ENCODE measurements at places on chromosomes 7 and 10. TPM values are rescaled to one million over a fixed set of nuclear protein-coding genes. Genes with fewer than 3 reads are reported as not detected.
A peak's percentile ranks its signal among the peaks of the same experiment; 100 is the strongest.

DNA sequence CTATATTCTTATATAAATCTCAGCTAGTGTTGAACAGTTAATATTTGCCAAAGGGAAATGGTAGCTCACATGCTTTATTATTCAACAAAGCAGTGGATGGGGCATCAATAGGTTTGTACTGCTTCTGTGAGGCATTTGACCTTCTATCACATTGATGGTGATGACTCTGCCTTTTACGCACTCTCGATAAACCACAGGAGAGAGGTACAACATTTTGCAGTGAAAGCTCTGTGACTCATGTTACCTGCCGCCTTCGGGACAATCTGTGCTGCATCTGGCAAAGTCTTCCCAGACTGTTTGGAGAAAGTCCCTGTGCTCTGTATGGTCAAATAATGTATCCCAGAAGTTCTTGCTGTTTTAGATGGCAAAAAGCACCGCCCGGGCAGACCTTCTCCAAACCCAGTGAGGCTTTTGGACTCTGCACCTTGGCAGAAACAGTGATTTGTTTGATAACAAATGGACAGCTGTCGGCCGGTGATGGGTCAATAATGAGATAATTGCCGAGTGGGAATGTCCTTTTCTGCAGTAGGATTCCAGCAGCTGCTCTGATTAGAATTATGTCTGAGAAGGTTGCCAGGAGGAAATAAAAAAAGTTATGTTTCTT lies 61.0 kb downstream of the PLPP4 start:
- DNase-seq = no peak

- DNase-seq = no peak
Observed at GRCh38 chr10:49768329-49768728, 6.2 kb upstream of the OGDHL start.

GRCh38 chr7:30989824-30990672 lies 26.3 kb downstream of the GHRHR start:
- no peak for DNase-seq

Gene AS3MT
- 1.4 TPM for total RNA-seq

Gene NT5C2
- total RNA-seq = 121 TPM

- no peak for DNase-seq
Observed at GRCh38 chr7:95777269-95777668, 4.9 kb downstream of the DYNC1I1 start.

DNA sequence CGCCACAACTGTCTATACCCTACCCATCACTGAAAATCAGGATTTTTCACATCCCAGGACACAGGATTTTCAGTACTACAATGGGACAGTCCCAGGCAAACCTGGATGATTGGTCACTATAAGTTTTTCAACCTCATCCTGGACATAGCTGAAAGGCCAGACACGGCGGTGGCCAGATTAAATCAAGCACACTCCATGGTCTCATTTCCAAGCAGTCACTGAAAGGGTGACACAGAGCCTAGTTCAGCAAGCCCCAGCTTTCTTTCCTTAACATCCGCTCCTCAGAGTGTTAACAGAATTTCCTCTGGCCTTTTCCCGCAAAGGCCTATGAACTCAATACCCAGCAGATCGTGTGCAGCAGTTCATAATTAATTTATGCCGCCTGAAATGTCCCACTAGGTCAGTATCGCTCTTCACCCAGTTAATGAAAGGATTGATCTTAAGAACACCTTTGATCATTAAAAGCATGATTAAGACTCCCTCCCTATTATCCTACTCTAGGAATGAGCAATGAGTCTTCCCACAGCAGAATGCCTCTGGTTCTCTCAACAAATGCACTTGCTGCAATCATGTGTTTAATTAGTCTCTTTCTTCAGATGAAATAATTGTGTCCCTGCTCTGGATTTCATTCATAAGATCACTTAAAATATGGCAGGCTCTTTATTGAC lies 104.0 kb upstream of the NANOS1 start:
- no peak for DNase-seq

- DNase-seq = peak; percentile 84
Observed at GRCh38 chr7:96034940-96035727, 262.8 kb downstream of the DYNC1I1 start.

Gene UBN2
- 4.1 TPM for total RNA-seq

- no peak for DNase-seq
Observed at GRCh38 chr7:101667920-101668319, 38.8 kb upstream of the MYL10 start.

- DNase-seq = no peak
Observed at GRCh38 chr10:127399668-127400067, 149.4 kb upstream of the NPS start.

GRCh38 chr10:105148921-105149320 lies 507.8 kb downstream of the SORCS3 start:
- DNase-seq = no peak

Gene EPO
- not detected for total RNA-seq

Gene TAS2R41
- not detected for total RNA-seq

Gene HOXA9
- 71.2 TPM for total RNA-seq

Gene ITGB8
- total RNA-seq = not detected

DNA sequence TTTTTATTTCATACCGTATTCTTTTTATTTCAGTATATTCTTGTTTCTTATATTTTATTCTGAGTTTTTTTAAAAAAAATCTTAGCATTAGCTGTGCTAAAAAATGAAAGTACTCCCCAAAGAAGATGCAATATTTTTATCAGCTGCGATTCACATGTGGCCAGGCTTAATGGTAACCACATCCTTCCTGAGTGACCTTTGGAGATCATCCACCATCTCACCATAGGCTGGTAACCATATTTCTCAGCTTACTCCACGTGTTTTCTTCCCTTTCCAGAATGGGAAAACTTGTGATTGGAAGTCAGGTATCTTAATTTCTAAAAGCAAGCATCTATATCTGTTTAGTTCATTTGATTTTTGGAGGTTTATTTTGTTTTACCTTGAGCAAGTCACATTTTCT lies 18.8 kb upstream of the LIPM start:
- no peak for DNase-seq

DNA sequence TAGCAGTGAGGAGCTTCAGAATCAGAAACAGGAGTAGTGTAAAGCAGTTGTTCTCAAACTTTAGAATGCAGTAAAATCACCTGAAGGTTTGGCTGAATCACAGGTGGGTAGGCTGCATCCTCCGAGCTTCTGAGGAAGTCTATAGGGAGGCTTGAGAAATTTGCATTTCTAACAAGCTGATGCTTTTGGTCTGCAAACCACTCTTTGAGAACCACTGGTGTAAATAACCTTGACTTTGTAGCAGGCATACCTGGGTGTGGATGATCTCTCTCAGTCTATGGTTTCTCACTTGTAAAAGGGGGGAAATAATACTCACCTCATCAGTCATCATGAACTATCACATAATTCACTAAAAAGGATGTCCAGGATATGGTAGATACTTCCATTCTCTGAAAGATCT lies 118.1 kb downstream of the SRI start:
- no peak for DNase-seq

Gene DUS4L
- 10.7 TPM for total RNA-seq

GRCh38 chr10:106992055-106992454 lies 172.5 kb downstream of the SORCS1 start:
- DNase-seq = no peak

Gene HDAC9
- 5.6 TPM for total RNA-seq

GRCh38 chr10:7435674-7436073 lies 24.8 kb upstream of the SFMBT2 start:
- DNase-seq = no peak

DNA sequence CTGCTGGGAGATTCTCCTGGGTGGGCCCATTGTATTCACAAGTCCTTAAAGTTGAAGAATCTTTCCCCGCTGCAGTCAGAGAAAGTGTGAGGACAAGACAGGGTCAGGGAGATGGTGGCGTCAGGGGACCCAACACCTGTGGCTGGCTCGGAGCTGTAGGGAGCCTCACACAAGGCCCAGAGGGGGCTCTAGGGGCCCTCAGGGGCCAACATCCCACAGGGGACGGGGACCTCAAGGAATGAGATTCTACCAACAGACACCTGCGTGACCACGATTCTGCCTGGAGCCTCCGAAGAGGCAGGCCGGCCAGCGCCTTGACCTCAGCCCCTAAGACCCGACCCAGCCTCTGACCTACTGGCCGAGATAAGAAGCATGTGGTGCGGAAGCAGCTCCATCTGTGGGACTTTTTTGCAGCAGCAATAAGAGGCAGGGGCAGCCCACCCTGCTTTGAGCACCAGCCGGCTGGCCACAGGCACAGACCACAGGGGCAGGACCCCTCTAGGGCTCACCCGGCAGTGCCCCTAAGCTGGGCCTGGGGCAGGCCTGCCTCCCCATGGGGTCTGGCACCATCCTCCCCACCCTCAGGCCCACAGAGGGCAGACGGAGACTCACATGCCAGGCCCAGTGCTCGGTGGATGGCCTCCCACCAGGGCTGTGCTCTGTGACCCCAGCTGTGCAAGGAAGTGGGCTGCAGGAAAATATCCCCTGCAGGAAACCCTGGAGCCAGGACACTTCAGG lies 13.2 kb downstream of the RASGEF1A start:
- no peak for DNase-seq

GRCh38 chr10:106551501-106552062 lies 612.9 kb downstream of the SORCS1 start:
- DNase-seq = no peak

Gene ACTL6B
- total RNA-seq = 0.14 TPM

Gene RUFY2
- 8.5 TPM for total RNA-seq

GRCh38 chr7:30474893-30475292 lies 3.7 kb downstream of the NOD1 start:
- DNase-seq = no peak

- peak; percentile 94 for DNase-seq
Observed at GRCh38 chr7:137592232-137592896, 248.8 kb upstream of the PTN start.

- DNase-seq = no peak
Observed at GRCh38 chr10:98272656-98273055, 4.7 kb upstream of the LOXL4 start.

Gene MSMB
- total RNA-seq = not detected

DNA sequence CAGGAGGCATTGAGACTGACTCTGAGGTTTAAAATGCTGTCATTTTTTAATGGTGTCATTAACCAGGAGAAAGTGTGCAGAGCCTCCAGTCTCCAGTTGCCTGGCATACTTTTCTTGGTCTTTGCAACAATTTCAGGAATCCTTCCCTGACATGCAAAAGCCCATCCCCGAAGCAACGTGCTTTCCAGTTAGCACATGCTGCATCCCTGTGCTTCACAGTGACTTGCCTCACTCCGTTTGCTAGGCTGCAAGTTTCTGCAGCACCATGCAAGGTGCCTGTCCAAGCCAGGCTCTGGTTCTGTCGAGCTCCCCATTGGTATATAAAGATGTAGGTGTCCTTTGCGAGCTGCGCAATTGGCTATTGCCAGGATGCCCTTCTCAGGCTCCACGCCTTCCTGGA lies 135.0 kb downstream of the GALNT17 start:
- no peak for DNase-seq

Gene LIPK
- not detected for total RNA-seq

DNA sequence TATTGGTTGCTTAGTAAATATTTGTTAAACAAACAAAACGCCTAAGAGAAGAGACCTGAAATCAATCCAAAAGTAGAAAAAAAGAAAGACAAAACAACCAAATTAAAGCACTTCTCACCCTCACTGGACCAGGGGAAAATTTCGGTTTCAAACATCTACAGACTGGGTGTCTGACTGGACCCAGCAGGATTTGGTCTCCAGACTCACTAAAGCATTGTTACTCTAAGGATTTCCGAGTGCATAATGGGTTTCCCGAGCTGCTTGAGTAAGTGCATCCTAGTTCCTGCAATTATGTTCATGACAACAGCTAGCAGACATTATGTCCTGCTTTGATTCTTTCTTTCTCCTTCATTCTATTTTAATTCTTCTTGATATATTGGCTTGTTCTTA lies 51.8 kb upstream of the FAM3C start:
- no peak for DNase-seq

DNA sequence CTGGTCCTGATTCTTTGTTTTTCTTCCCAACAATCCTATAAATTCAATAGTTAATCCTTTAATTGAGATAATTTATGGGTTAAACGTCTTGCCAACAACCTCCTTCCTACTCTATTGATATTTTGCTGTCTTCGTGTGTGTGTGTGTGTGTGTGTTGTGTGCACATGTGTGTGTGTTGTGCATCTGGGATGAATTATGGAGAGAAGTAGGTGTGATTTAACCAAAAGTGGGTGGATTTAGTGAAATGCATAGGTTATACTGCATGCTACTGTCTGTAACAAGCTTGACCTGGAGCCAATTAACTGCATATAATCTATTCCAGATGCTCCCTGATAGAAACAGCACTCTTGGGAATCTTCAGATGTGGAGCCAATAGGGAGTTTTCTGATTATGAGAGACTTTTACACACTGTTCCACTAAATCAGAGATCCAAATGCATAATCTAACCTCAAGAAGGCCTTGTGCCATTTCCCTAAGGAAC lies 61.2 kb downstream of the SEMA3D start:
- no peak for DNase-seq

GRCh38 chr10:110932505-110933180 lies 13.2 kb downstream of the SHOC2 start:
- no peak for DNase-seq

- DNase-seq = no peak
Observed at GRCh38 chr10:116260599-116260998, 12.4 kb downstream of the GFRA1 start.

Data from G401 (cell line).